Epithelial cell of prostate (primary cell): ENCODE measurements at places on chromosomes 11 and 22.

- DNase-seq: no peak
Measured at GRCh38 chr11:130146796-130147195, 12.8 kb upstream of the ST14 start.

GRCh38 chr11:86230921-86231434, 13.6 kb upstream of the EED start:
- no peak for DNase-seq

- no peak for DNase-seq
Measured at GRCh38 chr11:8886322-8886721, 24.7 kb upstream of the AKIP1 start.

- no peak for DNase-seq
Measured at GRCh38 chr11:20238712-20239111, 78.4 kb upstream of the DBX1 start.

DNA sequence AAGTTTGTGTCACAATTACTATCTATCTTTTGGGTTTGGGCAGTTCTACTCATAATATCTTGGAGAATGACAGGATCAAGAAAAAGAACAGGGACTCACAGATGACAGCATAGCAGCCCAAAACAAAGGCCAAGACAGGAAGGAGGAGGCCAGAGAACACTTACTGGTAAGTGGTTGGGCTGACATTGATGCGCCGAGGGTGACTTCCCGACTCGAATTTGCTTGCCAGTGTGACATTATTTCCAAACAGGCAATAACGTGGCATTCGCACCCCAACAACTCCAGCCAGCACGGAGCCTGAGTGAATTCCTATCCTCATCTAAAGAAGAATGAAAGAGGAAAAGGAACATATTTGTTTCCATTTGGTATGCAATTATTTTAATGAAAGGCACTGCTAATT, 309.9 kb downstream of the GUCY1A2 start:
- no peak for DNase-seq

DNA sequence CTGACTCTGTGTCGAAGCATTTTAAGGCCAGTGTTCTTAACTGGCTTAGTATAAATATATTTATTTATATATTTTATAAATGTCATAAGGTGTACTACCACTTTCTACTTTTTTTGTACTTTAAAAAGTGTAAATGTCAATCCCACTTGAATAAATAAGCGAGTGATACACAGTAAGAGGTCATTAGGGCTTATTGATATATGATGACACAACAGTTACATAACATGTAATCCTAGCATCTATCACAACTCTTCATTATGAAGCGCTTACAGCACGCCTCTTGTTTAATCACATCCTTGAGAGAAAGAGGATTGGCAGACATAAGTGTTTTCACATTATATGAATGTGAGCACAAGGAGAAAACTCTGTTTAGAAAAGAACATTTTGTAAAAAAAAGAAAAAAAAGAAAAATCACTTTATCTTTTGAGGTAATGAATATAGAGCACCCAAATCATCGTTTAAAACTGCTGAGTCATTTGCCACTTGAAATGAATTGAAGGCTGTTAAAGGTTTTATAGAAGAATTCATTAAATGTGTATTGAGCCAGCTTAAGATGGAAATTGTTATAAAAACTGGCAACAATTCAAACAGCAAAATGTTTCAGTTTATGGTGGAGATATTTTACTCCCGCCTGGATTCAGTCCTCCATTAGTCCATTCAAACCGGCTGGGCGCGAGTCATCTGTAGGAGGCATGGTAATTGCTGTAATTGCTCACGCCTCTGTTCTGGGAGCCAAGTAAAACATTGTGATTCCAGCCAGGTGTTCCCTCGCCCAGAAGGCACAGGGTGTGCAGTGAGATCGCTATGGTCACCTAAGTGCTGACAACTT, 627.3 kb upstream of the KIRREL3 start:
- DNase-seq: no peak

DNA sequence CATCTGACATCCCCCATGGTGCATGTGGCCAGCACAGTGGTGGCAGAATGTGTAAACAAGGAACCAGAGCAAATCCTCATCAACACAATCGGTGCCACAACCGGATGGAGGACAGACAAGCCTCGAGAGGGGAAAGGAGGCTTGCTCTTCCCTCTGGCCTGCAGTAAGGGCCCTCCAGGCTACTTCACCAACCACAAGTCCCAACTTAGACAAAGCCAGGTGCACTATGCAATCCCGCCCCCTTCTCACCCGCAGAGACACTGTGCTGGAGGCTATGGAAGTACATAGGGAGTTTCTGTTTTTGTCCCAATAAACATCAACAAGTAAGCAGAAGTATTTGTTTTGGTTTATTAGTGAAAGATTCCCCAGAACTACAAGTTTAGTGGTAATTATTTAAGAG, 54.3 kb downstream of the SPATA19 start:
- DNase-seq: no peak

GRCh38 chr22:32411402-32411801, 645 bp downstream of the RTCB start:
- DNase-seq: no peak

DNA sequence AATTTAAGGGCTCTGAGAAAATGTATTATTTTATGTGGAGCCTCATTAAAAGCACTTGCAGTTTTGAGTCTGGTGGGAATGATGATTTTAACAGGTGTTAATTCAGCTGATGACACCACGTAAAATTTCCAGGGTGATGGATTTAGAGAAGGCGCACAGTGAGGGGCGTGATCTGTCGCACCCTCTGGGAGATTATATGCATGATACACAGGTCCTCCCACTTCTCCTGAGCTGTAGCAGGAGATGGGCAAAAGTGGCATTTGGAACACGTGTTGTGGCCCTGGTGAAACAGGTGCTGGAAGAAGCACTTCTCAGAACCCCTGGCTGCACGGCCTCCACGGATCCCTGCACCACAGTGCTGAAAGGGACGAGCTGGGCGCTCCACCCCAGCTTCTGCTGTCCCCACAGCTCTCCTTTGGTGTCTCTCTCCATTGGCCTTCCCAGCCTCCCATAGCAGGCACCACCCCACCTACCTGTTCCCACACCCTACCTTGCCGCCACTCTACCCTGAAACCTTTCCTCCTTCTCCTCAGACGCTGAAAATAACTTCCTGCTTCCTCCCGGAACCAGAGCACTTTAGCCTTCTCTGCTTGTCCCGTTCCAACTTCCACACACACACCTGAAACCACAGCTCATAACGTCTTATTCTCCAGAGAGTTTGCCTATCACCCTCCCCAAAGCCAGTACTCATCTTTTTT, 6.9 kb upstream of the SORL1 start:
- DNase-seq: no peak

DNA sequence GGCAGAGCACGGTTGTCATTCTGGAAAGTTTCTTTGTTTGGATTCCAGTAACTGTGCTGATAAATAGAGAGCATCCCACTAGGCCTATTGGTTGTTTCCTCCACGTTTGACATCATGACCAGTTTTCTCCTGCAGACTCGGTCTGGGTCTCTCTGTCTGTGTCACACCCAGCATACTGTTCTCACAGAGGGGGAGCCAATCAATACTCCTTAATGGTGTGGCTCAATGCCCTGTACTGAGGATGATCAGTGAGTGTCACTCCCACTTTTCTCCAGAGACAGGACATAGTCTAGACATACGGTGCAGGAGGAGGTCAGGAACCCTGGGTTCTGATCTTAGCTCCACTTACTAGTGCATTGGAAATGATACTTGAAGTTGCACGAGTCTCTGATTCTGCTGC, 88.2 kb upstream of the BLID start:
- DNase-seq: no peak

DNA sequence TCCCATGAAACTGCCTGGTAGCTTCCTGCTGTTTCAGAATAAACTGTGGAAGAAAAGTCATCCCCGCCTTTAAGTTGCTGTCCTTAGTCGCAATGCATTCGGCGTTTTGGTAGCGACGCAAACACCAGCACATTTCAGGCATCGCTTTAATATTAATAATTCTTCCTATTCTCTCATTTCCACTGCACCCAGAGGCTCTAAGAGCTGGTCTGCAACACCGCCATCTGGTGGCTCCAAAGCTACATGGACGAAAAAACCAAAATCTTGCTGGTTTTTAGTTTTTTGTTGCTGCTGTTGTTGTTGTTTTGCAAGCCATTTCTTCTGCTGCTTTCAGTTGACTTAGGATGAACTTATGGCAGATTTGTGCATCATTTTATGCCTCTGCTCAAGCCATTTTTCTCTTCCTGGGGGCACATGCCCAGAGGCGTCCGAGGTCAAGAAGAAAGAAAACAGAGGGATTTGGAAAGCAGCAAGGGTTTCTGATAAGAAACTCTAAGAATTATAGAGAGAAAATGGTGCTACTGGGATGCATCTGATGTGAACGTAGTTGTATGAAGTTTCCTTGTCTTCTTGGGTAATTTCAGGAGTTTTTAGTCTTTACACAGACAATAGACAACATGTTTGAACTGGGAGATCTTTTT, 345.4 kb upstream of the KIRREL3 start:
- no peak for DNase-seq

DNA sequence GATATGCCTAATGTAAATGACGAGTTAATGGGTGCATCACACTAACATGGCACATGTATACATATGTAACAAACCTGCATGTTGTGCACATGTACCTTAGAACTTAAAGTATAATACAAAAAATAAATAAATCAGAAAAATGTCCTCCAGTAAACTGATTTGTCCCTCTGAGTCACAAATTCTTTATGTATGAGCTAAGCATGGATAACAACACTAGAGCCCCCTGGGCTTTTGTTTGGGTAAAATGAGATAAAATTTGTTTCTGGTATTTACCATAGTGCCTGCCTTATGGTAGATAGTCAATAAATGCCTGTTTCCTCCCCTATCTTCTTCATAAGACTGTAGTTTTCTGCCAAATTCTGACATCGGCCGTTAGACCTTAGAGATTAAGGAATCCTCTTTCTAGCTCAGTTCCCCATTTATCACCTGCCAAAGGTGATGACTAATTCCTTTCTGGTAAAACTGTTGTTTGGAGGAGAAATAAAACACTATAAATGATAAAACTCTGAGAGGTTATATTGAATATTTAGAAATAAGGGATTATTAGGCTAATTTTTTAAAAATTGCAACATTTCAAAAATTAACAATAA, 43.6 kb upstream of the LUZP2 start:
- no peak for DNase-seq

- DNase-seq: no peak
Measured at GRCh38 chr11:88508759-88509581, 171.4 kb upstream of the CTSC start.

- DNase-seq: no peak
Measured at GRCh38 chr11:93694557-93694956, 33.1 kb downstream of the CEP295 start.

DNA sequence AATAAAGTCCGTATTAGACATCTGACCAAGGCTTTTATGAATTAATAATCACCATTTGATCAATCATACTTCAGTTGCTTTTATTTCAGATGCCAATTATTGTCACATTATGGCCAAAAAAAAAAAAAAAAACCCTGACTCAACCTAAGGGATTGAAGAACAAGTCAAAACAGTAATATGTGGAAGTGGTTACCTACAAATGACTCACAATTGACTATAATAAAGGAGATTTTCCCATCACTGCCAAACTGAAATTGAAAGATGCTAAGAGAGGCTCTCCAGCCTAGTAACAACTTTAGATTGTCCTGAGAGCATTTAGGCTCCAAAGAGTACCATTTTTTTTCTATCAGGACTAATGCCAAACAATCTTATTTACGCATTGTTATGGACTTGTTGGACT, 35.2 kb downstream of the SOX6 start:
- DNase-seq: peak; percentile 33

- no peak for DNase-seq
Measured at GRCh38 chr11:61332281-61332796, 566 bp downstream of the DDB1 start.
